ENCODE measurements at places on chromosomes 3 and 15.

- no peak for DNase-seq
These were observed 901.5 kb upstream of the SEMA6D start for GRCh38 chr15:46815765-46816164.

DNA sequence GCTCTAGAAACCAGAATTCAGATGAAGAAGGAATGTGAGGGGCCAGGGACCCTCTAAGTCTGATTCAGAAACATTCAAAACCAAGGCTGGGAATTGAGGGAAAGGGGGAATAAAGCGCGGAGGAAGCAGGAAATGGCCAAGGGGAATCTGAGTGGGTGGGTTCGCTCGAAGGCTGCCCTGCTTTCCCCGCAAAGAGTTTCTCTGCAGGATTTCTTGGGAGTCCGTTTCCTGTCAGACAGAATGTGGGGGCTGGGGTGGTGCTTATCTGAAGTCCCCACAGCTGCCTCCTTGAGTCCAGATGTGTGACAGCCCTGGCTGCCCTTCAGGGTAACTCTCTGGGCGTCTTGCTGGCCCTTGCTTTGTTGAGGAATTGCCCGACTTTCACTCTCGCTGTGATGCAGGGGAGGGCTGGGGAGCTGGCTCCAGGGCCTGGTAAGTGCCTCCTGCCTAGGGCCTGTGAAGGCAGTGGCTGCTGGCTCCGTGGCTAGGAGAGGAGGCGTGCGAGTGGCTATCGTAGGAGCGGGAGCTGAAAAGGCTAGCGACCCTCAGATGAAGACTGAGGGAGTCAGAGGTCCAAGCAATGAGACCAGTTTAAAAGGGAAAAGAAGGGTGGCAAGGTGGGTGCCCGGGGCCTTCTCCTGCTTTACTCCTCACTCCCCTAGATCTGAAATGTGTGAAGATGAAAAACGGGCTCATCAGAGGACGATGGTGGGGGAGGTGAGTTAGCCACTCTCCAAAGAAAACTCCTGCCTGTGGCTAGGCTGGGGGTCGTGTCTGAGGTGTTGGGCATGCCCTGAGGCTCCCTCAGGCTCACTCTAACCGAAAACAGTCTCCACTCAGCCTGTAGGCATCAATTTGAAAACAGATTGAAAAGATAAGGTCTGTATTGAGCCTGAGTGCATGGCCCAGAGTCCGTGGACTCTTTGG, 143.9 kb upstream of the UMPS start:
- no peak for DNase-seq

DNA sequence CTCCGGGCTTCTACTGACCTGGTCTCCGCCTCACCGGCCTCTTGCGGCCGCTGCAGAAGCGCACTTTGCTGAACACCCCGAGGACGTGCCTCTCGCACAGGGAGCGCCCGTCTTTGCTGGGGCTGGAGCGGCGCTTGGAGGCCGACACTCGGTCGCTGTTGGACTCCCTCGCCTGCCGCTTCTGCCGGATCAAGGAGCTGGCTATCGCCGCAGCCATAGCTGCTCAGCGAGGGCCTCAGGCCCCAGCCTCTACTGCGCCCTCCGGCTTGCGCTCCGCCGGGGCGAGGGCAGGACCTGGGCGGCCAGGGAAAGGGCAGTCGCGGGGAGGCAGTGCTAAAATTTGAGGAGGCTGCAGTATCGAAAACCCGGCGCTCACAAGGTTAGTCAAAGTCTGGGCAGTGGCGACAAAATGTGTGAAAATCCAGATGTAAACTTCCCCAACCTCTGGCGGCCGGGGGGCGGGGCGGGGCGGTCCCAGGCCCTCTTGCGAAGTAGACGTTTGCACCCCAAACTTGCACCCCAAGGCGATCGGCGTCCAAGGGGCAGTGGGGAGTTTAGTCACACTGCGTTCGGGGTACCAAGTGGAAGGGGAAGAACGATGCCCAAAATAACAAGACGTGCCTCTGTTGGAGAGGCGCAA, 319.2 kb downstream of the FGF12 start:
- no peak for DNase-seq

GRCh38 chr15:65885668-65886218, 16.5 kb downstream of the RAB11A start:
- no peak for DNase-seq

GRCh38 chr3:47162697-47163168, 1.2 kb downstream of the SETD2 start:
- DNase-seq, result no peak

- DNase-seq, result no peak
These were observed 122.6 kb downstream of the CNTN3 start for GRCh38 chr3:74491874-74492273.

GRCh38 chr3:16102905-16103364, 71.5 kb upstream of the GALNT15 start:
- DNase-seq, result peak; percentile 72

DNA sequence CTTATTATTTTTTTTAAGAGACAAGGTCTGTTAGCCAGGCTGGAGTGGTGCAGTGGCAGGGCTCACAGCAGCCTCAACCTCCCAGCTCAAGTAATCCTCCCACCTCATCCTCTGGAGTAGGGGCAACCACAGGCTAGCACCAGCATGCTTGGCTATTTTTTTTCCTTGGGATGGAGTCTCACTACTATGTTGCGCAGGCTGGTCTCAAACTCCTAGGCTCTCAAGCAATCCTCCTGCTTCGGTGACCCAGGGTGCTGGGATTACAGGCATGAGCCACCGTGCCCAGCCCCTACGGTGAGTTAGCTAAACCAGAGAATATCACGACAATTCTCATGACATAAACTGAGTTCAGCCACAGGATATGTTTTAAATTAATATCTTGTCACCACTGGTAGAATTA, 2.0 kb downstream of the DCUN1D1 start:
- DNase-seq, result no peak

DNA sequence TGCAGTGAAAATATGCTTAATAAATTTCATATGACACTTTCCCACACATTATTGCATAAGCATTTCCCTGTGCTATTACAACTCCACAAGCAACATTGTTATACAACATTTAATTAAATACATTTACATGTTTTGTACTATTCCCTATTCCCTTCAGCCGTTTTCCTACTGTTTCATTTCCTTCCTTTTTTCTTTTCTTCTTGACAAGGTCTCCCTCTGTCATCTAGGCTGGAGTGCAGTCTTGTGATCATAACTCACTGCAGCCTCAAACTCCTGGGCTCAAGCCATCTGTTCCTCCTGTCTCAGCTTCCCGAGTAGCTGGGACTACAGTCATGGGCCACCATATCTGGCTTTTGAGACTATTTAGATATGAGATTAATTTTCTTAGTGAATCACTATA, 254.7 kb downstream of the NFKBIZ start:
- no peak for DNase-seq

DNA sequence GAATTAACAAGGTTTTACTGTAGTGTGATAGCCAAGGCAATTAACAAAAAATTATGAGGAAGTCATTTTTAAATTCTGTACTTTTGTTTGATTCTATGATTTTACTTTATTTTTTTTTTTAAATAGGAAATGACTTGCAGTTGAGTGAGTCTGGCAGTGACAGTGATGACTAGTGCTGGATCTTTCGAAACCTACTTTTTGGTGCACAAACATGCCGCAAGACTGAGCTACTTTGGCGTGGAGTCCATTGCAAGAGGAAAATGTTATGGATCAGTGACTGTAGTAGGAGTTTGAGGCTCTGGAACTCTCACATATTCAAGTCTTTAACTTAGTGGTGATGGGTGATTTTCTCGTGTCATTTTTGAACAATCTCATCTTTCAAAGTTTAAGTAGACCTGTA, 11.6 kb downstream of the EAF1 start:
- no peak for DNase-seq

- no peak for DNase-seq
These were observed 139.7 kb upstream of the BNIP2 start for GRCh38 chr15:59828861-59829260.

DNA sequence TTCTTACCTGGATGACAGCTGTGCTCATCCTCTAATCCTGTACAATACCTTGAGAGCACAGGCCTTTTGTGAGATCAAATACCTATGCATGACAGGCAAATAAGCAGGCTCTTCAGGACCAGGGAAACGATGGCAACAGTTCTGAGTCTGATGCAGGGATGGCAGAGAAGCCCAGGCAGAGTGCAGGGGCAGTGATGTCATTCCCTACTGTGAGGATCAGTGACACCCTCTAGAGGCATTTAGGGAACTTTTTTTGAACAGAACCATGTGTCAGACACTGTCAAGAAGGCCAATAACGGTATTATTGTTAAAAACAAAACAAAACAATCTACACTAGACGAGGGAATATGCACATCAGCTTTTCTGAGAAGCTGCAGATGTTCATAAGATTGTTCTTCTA, 314.8 kb upstream of the CTDSPL start:
- DNase-seq, result no peak

GRCh38 chr3:151321526-151321925, 4.9 kb upstream of the GPR87 start:
- no peak for DNase-seq

- no peak for DNase-seq
These were observed 2.7 kb downstream of the FOXP1 start for GRCh38 chr3:71580636-71581456.

DNA sequence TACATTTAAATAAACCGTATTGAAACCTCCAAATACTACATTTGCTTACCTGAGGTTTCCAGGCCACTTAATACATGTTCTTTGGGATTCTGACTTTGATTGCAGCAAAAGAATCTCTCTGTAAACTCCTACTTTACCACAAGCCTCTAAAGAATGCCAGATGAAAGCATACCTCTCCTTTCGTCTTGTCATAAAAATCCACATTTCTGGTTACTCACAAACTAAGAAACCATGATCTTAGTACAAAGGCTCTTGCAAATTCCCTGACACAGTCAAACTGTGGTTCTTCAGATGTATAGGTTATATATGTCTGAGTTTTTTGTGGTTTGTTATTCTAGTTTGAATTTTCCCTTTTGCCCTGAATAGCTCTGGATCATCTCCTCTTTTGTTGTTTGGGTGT, 188.4 kb downstream of the RAP2B start:
- DNase-seq, result peak; percentile 82

DNA sequence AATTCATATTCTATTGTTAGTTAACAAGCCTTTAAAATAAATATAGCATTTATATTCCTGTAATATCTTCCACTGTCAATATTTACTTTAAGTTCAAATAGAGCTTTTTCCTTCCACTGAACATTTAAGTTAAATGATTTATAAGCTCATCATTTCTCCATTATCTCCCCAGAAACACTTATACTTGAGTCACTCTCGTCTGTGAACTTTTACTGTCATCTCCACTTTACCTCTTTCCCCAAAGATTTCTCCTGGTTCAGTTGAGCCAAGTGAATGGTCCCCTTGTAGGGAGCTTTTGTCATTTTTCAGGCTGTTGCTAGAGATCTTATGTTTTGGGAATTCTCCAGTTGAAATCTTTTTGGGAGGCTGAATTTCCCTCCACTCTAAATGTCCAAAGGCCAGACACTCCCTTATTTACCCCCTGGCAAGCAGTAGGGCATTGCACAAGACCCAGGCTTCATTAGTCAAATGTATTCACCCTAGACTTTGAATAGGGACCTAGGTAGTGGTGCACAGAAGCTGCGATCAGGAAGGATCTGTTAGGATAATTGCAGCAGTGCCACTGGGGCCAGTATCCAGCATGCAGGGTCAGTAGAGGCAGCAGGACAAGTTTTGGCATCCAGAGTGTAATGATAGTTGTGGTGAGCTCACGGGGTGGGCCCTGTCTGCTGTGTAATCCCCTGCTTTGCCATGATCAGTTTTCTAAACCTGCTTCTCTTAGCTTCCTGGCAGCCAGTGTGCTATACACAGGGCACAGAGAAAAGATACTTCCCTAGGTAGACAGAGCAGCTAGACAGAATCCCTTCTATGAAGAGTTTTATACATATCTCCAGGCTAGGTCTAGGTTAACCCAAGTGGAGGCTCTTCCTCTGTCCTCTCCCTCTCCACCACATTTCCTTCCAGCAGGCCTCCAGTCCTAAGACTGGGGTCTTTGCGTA, 356.5 kb upstream of the SLCO3A1 start:
- no peak for DNase-seq

- no peak for DNase-seq
These were observed 305.3 kb downstream of the EPHB1 start for GRCh38 chr3:135100366-135100765.

DNA sequence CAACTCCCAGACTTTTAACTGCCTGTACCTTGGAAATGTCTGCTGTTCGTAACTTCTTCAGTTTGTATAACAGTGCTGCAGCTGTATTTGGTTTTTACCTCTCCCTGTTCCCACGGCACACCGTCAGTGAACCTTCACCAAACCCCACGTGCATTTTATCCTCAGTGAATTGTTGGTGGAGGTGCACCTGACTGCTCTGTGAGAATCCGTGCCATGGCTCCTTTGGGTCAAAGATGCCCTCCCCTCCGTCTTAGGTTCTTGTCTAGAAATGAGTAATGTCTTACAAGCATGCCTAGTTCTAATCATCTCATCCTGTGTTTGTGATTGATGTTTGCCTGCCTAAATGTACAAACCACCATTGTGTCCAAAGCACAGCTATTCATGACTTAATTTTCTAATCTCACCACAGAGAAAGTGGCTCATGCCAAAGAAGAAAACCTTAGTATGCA, 28.2 kb downstream of the TPM1 start:
- no peak for DNase-seq

GRCh38 chr3:159189994-159190669, 388.3 kb downstream of the MFSD1 start:
- DNase-seq, result no peak

DNA sequence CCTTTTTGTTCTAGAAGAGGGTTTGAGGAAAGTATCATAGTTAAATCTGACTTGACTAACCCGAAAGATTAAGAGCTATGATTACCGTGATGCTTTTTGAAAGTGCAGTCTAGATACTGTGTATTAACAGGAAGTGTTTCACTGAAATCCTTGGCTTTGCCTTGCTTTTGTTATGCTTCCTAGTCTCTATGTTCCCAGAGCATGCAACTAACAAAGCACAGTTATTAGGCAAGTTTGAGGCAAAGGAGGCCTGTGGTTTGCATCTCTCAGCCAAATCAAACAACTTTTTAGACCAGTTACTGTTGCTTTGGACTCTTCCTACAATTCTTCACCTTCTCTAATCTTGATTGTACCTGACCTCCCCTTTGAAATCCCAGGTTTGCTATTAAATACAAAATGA, 3.9 kb downstream of the LXN start:
- DNase-seq, result peak; percentile 84

DNA sequence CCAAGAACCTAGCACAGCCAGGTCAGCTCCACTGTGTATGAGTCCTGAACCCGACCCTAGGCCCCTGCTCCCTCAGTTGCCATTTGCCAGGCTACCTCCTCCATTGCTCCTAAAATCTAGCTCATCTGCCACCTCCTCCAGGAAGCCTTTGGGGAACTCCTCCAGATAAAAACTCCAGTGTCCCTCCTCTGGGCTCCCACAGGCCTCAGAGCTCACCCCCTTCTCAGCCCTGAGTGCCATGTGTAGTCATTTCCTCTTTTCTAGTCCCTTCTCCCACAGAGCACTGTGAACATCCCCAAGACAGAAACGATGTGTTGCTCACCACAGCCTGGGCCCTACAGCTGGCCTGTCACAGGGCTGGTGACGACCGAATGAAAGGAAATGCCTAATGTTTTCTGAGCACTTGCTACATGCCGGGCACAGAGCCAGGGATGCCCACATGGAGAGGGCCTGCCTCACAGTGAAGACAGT, 61.0 kb downstream of the IQSEC1 start:
- DNase-seq, result no peak

- DNase-seq, result no peak
These were observed 121.9 kb downstream of the ATP10A start for GRCh38 chr15:25741256-25741580.
